ENCODE measurements at places on chromosomes 1 and 21.

- DNase-seq = no peak
Measured at GRCh38 chr1:236618507-236618906, 14.2 kb upstream of the HEATR1 start.

- DNase-seq = no peak
Measured at GRCh38 chr1:40110389-40110788, 13.3 kb upstream of the PPT1 start.

DNA sequence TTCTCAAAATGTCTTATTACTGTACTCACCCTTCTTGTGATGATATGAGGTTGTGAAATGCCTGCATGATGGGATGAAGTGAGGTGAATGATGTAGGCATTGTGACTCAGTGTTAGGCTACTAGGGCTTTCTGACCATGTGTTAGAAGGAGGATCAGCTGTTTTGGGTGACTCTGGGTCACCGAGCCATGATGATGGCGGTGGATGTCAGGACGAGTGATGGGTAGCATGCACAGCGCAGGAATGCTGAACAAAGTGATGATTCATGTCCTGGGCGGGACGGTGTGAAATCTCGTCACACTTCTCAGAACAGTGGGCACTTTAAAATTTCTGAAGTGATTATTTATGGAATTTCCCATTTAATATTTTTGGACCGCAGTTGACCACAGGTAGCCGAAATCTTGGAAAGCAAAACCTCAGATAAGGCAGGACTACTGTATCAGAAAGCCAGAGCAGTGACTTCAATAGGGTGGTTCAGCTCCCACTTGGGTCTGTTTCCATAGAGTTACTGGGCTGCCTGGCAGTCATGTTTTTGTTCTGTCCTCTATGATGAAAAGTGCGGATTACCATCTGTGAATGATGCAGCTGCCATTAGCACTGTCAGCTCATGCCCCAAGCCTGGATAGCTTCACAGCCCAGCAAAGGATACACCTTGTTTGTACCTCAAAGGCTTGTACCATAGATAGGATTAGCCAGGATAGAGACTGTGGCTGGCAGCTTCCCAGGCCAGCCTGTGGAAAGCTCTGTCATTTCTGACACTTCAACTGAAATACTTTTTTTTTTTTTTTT lies 26.6 kb downstream of the IL6R start:
- no peak for DNase-seq

DNA sequence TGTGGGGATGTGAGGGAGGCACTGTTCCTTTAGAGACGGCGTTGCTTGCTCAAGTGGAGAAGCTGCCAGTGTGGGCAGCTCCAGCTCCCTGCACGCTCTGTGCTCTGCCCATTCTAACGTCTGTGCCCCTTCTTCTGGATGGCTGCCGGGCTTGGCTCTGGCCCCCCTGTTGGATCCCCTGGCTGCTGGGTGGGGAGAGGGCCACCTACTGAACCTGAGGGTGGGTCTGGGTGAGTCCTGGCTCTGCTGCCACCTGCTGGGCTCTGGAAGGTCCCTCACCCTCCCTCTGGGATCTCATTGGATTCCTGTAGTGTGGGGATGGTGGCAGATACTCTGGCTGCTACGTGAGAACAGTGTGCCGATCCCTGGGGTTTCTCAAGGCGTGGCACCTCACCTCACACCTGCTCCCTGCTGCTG lies 5.0 kb downstream of the PFKL start:
- peak; percentile 56 for DNase-seq

DNA sequence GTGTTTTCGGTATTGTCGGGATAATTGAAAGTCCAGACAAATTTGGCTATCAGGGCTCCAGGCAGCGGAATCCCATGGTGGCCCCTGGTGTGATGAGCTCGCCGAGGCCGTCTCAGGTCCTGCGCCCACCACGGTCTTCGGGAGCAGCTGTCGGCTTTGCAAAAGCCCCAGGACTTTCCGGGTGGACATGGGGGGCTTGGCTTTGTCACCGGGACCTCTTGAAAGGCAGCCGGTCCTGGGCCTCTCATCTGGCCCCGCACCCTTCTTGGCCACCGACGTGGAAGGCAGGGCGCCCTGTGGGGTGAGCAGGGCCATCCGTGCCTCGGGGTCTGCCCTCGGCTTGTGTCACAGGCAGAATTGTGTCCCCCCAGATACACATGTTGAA lies 87.1 kb upstream of the ACTRT2 start:
- no peak for DNase-seq

- peak; percentile 32 for DNase-seq
Measured at GRCh38 chr1:50700214-50700613, 259.9 kb downstream of the FAF1 start.

DNA sequence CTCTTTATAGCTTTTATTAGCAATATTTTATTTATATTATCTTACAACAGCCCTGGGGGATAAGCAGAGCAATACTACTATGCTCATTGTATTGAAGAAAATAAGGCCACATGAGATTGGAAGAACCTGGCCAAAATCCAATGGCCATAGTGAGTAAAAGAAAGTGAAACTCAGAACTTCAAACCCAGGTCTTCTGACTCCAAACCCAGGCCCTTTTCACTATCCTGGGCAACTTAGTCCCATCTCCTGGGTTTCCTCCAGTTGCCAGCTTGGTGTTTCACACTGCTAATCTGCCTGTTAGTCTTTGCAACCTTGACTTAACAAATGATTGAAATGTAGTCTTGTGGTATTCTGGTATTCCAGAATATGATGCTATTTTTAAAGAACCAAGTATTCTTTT lies 22.4 kb upstream of the EXO1 start:
- no peak for DNase-seq

GRCh38 chr1:206577626-206578025 lies 34.6 kb downstream of the EIF2D start:
- no peak for DNase-seq

DNA sequence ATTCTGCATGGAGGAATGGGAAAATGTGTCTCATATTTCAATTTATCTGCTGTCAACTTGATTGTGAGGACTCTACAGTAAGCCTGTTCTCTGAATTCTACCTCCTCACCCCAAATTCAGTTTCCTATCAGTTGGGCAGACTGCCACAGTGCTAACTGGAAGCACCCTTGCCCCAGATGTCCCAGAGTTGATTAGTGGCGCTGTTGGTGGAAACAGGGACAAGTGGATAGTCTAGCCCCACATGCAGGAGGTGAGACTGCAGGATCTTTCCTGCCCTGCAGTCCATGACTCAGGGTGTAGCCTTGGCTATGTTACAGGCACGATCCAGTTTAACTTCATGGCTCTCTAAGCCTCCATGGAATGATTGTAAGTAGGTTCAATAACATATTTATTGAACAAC lies 22.1 kb downstream of the ADAM30 start:
- no peak for DNase-seq

- DNase-seq = no peak
Measured at GRCh38 chr21:45747233-45747766, 103.8 kb downstream of the PCBP3 start.

DNA sequence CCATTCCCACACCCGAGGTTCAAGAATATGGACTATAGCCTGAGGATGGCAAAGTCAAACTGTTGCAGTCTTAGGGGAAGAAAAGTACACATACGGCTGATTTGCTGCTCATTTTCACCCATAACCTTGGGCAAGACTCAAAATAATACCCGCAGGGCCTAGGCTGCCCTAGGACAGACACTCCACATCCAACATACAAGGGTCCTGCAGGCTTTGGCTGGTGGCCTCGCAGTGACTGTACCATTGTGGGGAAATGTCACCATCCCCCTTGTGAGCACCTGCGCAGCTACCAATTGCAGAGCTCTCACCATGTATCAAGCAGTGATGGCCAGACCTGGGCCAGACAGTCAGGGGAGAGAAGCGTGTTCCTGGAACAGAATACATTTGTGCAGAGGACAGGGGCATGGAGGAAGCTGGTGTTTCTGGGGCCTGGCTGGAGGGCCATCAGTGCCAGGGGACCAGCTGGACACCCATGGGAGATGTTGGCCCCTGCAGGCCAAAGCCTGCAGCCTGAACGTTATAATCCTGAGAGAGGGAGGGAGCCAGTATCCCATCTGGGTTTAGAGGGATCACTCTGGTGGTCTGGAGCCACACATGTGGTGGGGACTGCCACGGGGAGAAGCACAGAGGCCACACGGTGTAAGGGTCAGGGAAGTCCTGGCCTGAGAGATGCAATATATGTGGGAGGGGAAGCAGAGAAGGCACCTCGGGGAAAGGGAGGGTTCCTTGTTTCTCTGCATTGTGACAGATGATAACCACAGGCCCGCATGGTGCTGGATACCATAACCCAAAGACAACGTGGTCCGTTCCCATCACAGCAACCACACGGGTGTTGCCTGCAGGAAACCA lies 101.2 kb downstream of the GLIS1 start:
- no peak for DNase-seq

DNA sequence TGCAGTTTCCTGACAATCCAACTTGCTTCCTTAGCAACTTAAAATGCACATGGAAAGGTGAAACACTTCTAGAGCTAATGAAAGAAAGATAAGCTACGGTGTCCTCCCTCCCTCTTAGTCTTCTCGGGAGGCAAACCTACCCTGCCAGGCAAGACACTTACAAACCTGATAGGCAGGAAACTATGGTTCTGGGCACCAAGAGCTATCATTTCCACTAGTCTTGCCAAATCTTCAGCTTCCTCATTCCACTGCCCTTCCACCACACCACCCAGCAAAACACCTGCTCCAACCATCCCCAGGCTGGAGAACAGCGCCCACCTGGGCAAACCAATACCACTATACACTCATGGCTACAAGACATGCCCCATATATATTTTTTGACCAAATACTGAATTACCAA lies 15.2 kb downstream of the NDC1 start:
- no peak for DNase-seq

DNA sequence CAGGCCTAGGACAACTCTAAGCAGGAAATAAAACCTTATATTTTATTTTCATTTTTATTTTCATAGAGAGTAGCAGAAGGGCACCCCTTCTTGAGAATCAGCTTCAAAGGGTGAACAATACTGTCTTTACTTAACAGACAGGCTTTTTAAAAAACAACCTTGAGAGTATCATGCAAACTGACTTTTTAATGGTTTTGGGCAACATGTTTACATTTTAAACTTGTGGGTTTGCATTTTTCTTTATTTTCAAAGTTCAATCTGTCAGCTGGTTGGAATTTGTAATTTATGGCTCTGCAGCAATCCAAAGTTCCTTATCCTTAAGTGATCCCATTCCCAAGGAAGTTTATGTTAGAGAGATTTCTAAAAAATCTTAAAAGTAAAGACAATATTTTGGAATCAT lies 392.3 kb upstream of the ADAMTS5 start:
- DNase-seq = no peak

DNA sequence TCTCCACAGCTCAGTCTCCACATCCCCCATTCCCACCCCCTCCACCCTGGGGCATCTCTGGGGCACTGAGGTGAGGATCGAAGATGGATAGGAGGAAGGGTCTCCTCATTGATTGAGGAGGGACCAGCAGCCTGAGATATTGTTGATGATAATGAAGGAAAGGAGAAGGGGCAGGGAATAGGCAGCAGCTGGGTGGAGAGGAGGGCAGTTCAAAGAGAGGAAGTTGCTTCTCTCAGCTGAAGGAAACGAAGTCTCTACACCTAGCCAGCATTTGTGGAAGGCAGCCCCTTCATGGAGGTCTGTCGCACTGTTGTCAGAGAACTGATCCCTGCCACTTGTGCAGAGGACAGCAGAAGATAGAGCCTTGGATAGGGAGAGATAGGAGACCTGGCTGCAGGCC lies 5.7 kb downstream of the KNCN start:
- no peak for DNase-seq

GRCh38 chr1:198271467-198271866 lies 114.7 kb downstream of the NEK7 start:
- no peak for DNase-seq

DNA sequence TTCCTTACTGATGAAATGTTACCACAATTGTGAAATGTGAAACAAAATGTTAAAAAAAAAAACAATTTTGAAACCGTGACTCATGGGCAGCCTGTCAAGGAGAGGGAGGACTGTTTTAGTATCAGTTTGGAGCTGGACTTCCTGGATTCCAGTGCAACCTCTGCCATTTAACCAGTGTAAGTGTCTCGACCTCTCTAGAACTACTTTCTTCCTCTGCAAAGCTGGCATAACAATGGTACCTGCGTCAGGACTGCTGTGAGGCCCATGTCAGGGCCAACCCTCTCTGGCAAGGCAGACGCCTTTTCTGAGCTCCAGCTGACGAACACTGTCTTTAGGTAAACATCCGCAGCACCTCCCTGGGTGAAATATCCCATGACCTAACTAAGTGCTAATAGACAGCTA lies 20.9 kb downstream of the URB1 start:
- no peak for DNase-seq

DNA sequence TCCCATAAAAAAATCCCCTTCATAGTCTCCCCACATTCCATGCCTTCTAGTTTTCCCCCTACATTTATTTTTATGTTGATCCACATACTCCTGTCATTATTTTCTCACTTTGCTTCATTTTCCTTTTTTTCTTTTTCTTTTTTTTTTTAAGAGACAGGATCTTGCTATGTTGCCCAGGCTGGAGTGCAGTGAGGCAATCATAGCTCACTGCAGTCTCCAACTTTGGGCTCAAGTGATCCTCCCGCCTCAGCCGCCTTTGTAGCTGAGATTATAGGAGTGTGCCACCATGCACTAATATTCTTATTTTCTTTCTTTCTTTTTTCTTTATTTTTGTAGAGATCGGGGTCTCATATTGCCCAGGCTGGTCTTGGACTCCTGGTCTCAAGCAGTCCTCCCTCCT lies 7.8 kb downstream of the RNF2 start:
- DNase-seq = no peak

GRCh38 chr1:41672173-41672572 lies 187.7 kb upstream of the EDN2 start:
- DNase-seq = no peak

- no peak for DNase-seq
Measured at GRCh38 chr1:203028784-203029553, 2.7 kb downstream of the PPFIA4 start.

DNA sequence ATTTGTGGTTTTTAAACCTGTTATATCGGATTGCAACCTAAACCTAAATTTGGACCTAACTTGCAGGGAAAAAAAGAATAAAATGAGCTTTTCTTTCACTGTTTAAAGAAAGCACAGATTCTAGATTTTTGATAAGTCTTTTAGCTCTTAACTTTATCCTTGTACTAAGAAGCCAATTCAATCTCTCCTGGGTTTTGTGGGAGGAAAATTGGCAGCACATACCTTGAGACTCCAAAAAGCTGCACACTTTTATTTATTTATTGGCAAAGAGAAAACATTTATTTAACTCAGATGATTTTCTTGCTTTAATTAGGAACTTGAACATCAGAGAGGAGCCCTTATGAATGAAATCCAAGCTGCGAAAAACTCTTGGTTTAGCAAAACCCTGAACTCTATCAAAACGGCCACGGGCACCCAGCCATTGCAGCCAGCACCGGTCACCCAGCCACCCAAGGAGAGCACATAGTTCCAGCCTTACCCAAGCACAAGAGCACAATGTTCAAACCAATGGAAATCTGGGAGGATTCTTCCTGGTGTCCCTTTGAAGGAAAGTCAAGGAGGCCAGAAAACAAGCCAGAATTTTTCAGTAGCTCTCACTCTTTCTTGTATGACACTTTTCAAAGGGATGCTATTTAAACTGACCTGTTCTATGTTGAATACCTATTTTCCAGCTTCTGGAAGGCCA lies 10.1 kb upstream of the CACYBP start:
- DNase-seq = peak; percentile 14

All from midbrain (tissue), 1 donor.